ENCODE measurements at places on chromosomes 4 and X.

DNA sequence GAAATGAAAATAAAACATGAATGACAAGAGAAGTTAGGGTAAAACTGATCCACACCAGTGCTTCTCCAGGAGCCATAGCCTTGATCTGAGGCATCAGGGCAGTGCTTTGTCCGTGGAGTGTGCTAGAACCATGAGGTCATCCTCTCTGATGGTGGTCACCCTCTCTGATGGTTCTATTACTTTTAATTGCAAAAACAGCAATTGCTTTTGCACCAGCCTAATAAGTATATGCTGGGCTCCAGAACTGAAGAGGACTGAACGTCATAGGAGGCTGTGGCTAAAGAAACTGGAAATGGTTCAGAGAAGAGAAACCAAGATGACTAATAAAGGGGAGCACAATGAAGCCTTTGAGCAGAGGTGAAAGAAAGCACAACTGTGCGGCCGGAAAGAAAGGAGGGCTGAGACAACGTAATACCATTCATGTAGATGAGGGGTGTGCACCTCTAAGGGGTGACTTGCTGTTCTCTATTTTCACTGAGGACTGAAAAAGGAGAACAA is 17.0 kb upstream of the TMEM154 start:
- no peak for DNase-seq

DNA sequence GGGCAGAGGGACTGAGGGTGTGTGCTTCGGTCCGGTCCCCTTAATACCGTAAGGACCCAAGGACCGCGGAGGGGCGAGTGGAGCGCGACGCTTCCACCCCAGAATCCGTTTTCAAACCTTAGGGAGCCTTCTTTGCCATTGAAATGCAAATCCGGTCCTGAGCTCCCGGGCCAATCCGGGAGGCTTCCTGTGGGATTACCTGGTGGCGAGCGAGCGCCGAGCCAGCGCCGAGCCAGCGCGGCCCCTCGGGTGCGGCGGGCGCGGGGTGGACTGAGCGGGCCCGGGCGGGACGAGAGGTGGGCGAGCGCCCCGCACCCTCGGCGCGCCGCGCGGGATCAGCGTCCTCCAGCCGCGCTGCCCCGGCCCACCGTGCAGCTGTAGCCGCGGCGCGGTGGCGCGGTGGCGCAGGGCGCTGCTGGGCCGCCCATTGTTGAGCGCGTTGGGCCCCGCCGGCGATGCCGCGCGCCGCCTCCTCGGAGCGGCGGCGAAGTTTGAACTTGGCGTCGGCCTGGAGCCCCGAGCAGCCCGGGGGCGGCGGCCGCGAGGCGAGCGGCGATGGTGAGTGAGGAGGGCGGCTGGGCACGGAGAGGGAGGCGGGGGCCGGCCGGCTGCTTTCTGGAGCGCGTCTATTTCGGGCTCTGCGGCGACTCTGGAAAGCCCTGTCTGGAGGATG is 208.7 kb downstream of the SOWAHB start:
- no peak for DNase-seq

GRCh38 chrX:150269605-150270254 is 93.4 kb upstream of the MAMLD1 start:
- DNase-seq: no peak

GRCh38 chr4:42326040-42326439 is 71.2 kb upstream of the SHISA3 start:
- no peak for DNase-seq

DNA sequence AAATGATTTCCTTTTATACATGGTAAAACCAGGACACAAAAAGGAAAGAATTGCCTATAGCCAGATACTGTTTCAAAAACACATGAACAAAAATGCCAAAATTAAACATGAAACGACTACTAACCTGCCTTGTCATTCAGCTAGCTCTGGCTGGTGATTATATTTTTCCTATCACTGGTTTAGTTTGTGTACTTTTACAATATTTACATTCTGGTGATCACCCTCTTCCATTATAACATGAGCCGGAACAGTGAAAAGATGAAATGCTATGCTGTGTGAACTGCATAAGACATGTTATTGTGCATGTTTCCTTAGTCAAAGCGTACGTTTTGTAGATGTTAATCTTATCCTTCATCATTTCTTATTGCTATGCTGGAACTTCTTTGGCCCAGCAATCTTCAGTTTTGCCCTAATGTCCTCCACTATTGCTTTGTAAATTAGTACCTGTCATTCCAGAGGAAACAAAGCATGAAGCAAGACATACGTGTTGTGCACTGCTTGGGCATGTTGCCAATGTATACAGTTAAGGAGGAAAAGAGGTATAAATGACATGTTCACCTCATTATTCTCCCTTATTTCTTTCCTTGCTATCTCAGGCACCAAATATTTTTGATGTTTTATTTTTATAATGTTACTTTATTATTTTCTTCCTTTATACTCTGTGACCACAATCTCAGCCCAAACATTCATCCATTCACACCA is 386.3 kb downstream of the ARHGAP24 start:
- no peak for DNase-seq

DNA sequence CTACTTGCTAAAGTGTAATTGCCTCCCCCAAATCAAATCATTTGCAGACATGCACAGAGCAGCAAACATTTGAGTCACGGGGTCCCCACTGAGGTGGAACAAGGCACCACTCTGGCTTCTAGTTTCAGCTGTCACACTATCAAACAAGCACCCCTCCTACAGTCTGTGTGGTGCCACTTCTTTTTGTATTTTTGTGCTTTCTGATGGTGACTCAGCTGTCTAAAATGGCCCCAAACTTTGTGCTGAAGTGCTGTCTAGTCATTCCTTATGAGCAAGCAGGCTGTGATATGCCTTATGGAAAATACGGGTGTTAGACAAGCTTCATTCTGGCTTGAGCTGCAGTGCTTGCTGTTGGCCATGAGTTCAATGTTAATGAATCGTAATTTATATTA is 15.4 kb downstream of the IGFBP7 start:
- DNase-seq: peak; percentile 15

- no peak for DNase-seq
Measured at GRCh38 chr4:25100021-25100555, 60.2 kb downstream of the SEPSECS start.
